ENCODE measurements at places on chromosomes 6 and 20. TPM values are rescaled to one million over a fixed set of nuclear protein-coding genes. Genes with fewer than 3 reads are reported as not detected.

Gene CRISP3
- 120 TPM for total RNA-seq

Gene CYP21A2
- total RNA-seq = 0.14 TPM

Gene TMEM244
- total RNA-seq = not detected

- no peak for DNase-seq
Measured at GRCh38 chr20:1267161-1267560, 1.1 kb downstream of the SNPH start.

DNA sequence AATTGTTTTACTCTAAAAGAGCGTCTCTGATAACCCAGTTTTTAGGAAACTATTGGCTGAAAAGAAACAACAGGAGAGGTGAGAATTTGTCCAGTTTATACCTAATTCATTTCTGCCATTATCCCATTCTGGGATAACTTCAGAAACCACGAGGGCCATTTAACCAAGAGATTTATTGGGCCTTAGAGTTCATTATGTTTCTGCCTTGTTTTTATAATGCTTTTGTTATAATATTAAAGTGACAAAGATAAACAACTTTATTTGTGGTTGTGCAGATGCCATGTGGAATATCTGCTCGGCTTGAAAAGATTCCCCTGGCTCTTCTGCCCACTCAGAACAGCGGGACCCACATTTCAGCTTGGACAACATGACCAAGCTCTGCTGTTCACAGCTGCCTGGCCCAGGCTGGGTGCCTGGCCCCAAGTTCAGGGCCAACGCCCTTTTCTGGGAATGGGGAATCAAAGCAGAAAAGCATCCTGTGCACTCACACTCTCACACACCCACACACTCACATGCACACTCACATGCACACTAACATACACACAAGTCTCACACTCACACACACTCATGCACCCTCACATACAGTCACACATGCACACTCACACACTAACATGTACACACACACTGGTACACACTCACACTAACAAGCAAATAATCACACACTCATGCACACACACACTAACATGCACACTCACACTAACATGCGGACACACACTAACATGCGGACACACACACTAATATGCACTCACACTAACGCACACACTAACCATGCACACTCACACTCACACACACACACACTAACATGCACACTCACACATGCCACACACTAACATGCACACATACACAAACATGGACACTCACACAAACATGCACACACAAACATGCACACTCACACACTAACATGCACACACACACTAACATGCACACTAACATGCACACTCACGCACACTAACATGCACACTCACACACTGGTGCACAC is 86.7 kb upstream of the NEDD9 start:
- no peak for DNase-seq

DNA sequence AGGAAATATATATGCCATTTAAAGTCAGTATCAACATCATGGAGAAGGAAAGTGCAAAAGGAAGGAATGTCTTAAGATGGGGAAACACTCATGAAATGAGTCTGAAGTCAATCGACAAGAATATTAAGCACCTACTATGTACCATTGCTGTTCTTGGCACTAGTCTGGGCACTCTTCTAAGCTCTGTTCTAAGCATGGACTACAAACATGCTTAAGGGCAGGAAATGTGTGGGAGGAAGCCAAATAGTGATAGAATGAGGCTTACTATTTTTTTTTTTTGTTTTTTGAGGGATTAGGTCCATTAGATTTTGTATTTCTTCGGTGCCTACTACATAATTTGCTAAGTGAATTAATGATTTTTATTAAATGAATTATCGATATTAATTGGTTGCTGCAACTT is 83.8 kb upstream of the SUPT3H start:
- no peak for DNase-seq

DNA sequence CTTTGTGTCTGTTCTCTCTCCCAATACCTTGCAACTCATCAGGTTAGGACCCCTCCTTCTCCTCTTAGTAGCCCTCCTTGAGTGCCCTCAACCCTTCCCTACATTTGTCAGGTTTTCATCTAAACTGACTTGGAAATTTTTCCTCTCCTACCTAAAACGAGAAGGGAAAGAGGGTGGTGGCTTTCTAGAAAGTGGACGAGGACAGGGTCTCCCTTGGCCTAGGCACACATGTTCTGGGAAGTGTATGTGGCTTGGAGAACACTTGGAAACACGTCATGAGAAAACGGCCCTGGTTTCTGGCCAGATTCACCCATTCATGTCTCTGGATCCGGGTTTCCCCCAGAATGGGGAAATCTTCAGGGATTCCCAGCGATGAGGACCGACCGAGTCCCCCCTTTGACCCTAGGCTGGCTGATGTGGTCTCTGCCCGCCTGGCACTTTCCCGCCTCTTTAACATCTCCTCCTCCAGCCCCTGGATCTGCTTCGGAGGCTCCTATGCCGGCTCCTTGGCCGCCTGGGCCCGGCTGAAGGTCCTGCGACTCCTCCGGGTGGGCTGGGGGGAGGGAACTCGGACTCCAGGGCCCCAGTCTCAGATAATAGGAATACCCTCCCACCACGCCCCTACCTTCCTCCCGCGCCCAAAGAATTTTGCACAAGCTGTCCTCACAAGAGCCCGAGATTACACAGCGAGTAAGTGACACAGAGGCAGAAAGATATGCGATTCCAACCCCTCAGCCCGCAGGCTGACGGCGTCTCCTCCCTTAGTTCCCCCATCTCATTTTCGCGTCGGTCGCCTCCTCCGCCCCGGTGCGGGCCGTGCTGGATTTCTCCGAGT is 3.0 kb downstream of the PRSS16 start:
- no peak for DNase-seq

- DNase-seq = no peak
Measured at GRCh38 chr6:133674661-133675060, 214.3 kb upstream of the TCF21 start.

- no peak for DNase-seq
Measured at GRCh38 chr6:34771727-34772126, 14.4 kb downstream of the SNRPC start.

GRCh38 chr6:137919837-137920730 is 53.0 kb downstream of the TNFAIP3 start:
- no peak for DNase-seq

DNA sequence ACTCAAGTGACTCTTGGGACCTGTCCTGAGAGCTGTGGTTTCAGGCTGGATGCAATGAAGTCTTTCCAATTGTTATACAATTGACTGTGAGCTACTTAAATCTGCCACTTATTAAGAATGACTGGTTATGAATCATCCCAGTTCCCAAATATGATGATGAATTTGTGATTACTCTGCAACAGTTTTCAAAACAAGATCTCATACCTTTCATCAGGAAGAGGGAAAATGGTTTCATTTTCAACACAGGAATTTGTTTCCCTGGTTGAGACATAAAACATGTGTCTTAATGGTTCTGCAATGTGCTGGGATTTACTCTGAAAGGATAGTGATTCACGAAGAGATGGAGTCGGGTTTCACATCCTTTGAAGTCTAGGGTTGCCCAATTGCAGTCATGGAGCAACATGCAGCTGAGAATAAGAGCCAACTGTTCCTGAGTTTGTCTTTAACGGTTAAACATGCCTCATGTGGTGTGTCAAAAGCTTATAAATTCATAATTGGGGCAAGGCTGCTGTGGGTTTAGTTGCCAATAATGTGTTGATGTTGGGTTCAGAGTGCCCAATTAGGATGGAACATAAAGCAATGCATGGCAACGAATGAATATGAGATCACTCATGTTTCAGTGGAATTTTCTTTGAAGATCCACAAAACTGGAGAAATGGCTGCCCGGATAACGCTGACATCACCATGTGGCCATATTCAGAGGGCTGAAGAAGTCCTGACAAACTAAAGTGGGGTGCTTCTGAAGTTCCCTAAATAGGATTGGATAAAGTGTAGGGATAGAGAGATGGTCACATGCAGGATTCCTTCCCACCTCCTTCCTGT is 41.0 kb downstream of the CYP24A1 start:
- no peak for DNase-seq

DNA sequence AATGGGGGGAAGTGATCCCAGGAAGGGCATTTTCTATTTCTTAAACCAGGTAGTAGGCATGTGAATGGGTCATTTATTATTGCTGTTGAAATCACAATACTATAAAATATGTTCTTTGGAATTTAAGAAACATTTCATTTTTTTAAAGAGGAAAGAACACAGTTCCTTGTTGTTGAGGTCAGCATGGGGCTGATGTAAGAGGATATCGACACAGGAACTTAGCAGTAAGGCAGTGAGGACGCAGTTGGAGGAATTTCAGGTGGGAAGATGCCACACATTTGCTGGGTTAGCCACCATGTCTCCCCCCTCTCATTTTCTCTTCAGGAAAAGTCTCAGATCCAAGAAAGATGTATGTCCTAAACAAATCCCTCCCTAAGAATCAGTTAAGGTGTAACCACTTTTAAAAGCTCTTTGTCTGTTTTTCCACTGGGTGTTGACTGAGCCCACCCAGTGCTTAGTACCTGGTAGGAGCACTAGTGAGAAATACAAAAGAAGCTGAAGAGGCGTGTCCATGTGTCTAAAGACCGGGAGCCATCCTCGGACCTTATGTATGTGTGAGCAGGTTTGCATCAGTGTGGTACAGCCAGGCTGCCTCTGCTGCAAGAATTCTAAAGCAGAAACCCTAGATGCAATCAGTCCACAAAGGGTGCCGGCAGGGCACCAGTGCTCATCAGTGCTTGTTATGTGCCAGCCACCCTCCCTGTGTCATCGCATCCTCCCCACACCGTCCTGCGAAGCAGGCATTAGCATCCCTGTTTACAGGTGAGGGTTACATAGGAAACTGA is 98.9 kb downstream of the TCP11 start:
- no peak for DNase-seq

DNA sequence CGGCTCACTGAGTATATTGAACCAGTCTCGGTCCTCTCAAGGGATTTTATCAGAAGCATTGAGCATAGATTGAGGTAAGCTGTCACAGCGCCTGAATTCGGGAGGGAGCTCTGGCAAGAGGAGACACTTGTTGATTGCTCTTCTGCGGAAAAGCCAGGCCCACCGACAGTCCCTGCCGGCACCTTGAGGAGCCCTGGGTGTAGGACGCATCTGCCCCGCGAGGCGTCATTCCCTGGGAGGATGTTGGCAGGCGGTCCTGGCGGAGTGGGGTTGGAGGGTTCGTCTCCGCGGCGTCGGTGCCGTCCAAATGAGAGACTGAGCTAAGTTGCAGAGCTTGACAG is 843 bp downstream of the FBXO9 start:
- DNase-seq = no peak

GRCh38 chr6:54243699-54244098 is 64.5 kb upstream of the TINAG start:
- DNase-seq = no peak

- DNase-seq = no peak
Measured at GRCh38 chr20:24339210-24339641, 130.2 kb upstream of the SYNDIG1 start.

- no peak for DNase-seq
Measured at GRCh38 chr20:23436681-23437080, 2.8 kb upstream of the CSTL1 start.

DNA sequence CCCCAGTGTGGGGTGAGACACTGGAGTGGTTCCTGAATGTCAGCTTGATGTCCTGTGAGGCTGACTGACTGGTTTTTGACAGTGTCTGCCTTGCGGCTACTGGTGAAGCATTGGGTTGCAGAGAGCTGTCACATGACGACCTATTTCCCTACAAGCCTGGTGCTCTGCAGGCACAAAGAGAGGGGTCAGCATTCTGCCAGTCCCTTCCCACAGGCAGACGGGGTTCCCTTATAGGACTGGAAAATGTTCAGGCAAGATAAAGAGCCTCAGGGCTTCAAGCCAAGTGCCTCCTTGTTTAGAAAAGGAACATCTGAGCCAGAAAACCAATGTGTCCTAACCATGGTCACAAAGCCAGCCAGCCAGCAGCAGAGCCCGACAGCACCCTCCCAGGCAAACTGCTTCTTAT is 11.0 kb downstream of the LY86 start:
- no peak for DNase-seq
